ENCODE measurements at places on chromosomes 11 and 22.

GRCh38 chr11:27504205-27504604 is 2.4 kb downstream of the LIN7C start:
- no peak for DNase-seq

GRCh38 chr22:39177791-39178190 is 25.3 kb upstream of the CBX7 start:
- DNase-seq = no peak

DNA sequence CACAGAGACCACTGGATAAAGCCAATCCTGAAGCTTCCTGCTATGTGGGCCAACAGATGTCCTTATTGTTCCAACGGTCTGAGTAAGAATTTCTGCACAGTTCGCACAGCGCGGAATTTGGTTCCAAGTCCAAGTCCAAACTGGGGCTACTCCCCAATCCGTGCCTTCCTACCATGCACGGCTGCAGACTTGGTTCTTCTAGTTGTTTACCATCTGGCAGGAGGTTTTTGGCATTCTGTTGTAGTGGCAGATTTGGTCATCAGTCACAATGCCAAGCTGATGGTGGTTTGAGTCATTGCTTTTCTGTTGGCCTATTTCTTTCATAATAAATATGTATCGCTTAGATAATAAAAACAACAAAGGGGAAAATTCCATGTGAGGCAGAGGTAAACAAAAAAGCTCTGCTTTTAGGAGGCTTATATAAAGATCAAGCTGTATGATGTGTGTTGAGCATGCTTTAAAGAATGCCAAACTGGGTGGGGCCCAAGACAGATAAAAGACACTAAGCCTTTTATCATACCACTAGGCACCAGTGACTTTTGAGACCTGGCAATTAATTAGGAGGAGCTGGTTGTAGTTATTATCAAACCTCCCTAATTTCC is 52.5 kb upstream of the SYN3 start:
- DNase-seq = no peak

DNA sequence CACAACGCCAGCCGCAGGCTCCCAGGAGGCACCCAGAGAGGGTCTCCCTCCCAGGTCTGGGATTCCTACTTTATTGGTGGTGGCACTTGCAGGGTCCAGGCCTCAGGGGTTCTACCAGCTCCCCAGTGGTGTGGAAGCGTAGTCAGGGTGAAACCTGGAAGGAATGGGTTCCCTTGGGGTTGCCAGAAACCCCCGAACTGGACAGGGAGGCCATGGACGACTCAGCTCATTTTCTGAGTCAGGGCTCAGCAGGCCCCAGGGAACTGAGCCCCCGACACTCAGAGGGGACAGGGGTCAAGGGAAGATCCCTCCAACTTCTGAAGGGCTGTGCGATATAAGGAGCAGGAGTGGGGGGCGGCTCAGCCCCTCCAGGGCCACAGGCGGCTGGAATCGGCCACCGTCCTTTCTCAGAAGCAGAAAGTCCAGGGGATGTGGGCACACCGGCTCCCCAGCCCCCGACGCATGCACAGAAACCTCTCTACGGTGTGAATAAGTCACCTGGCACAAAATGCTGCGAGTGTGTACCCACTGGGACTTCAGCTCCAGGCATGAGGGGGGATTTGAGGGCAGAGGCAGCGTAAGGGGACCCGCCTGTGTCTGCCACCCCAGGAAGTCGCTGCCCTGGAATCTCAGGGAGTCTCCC is 25.1 kb downstream of the MRGPRG start:
- no peak for DNase-seq

- DNase-seq = no peak
These were observed at the start of gene ALKBH8 for GRCh38 chr11:107565219-107565937. TSS of gene ALKBH8 (minus strand) at chr11:107565735. CDS start at chr11:107560893, 4,842 bp downstream.

- no peak for DNase-seq
These were observed 2.8 kb downstream of the PARVB start for GRCh38 chr22:44026630-44027511.

GRCh38 chr22:16824716-16825687 is at the start of gene XKR3:
TSS of gene XKR3 (minus strand) at chr22:16825411. CDS start at chr22:16808073, 17,338 bp downstream.
- no peak for DNase-seq

- DNase-seq = no peak
These were observed 3.5 kb downstream of the C11orf91 start for GRCh38 chr11:33696931-33697638.

DNA sequence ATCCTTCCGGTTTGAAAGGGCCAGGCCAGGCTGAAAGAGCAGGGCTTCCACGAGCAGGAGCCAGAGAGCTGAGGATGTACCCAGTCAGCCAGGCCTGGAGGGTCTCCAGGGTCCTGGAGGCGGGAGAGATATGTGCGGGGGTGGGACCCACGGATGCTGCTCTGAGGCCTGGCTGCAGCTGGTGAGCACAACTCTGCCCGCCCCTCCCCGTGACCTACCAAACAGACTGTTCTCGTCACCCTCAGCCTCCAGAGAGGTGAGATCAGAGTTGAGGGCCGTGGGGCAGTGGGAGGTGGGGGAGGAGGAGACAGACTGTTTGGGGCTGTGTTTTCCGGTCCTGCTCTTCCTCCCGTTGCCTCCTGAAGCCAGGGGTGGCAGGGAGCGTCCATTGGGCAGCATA is 42.2 kb downstream of the TRIOBP start:
- no peak for DNase-seq

GRCh38 chr11:117597071-117597470 is 199.9 kb downstream of the DSCAML1 start:
- peak; percentile 15 for DNase-seq

- DNase-seq = no peak
These were observed 46.6 kb upstream of the WNT7B start for GRCh38 chr22:46023558-46023981.

GRCh38 chr11:116386118-116386699 is 386.6 kb downstream of the BUD13 start:
- no peak for DNase-seq

GRCh38 chr11:116870054-116870453 is 32.6 kb upstream of the APOA1 start:
- DNase-seq = no peak

- DNase-seq = no peak
These were observed 1.6 kb downstream of the RNASEH2C start for GRCh38 chr11:65718964-65719492.

- no peak for DNase-seq
These were observed 1025.8 kb downstream of the FAM181B start for GRCh38 chr11:81707881-81708280.

DNA sequence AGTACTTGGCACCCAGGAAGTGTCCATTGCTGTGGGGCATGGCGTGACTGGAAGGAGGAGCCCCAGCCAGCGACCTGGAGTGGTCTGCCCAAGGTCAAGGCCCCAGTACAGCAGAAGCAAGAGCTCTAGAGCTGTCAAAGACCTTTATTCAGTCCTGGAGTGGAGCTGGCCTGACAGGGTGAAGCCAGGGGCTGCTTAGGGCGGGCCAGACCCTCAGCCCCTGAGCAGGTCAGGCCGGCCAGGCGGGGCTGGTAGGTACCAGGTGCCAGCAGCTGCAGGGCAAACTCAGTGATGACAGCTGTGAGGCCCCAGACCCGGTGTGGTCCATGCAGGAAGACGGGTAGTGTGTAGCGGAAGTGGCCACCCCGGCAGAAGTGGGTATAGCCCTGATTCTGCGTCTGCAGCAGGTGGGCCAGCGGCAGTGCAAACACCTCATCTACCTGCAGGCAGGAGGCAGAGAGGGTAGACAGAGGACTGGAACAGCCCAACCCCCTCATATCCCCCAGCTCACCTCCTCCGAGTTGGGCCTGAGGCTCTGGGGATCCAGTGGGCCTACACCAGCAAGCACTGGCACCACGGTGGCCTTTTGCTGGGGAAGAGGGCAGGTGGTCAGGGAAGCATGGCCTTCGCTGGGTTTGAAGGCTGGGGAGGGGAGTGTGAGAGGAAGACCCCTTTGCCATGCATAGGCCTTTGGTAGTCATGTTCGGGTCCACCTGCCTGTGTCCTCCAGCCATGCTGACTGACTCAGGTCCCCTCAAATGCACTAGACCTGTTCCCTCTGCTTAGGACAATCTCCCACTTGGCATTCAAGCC is 1.7 kb downstream of the NUDT8 start:
- DNase-seq = no peak

Measured in keratinocyte (primary cell).